ENCODE measurements at places on chromosomes 2 and 18. TPM values are rescaled to one million over a fixed set of nuclear protein-coding genes. Genes with fewer than 3 reads are reported as not detected.

PROC gene
- total RNA-seq, result 3.7 TPM

EIF5B gene
- total RNA-seq, result 81.6 TPM

B4GALT6 gene
- 7.5 TPM for total RNA-seq

GALM gene
- total RNA-seq, result 17.7 TPM

ADD2 gene
- total RNA-seq, result 21.1 TPM

DLX2 gene
- 0.37 TPM for total RNA-seq

LAMA1 gene
- total RNA-seq, result 0.06 TPM

AQP12A gene
- total RNA-seq, result not detected

SCN3A gene
- total RNA-seq, result not detected

USP40 gene
- 21.0 TPM for total RNA-seq

SLC8A1 gene
- 0.51 TPM for total RNA-seq

SLC23A3 gene
- total RNA-seq, result 0.49 TPM

AMER3 gene
- not detected for total RNA-seq
